ENCODE measurements at places on chromosomes 2 and 18.

DNA sequence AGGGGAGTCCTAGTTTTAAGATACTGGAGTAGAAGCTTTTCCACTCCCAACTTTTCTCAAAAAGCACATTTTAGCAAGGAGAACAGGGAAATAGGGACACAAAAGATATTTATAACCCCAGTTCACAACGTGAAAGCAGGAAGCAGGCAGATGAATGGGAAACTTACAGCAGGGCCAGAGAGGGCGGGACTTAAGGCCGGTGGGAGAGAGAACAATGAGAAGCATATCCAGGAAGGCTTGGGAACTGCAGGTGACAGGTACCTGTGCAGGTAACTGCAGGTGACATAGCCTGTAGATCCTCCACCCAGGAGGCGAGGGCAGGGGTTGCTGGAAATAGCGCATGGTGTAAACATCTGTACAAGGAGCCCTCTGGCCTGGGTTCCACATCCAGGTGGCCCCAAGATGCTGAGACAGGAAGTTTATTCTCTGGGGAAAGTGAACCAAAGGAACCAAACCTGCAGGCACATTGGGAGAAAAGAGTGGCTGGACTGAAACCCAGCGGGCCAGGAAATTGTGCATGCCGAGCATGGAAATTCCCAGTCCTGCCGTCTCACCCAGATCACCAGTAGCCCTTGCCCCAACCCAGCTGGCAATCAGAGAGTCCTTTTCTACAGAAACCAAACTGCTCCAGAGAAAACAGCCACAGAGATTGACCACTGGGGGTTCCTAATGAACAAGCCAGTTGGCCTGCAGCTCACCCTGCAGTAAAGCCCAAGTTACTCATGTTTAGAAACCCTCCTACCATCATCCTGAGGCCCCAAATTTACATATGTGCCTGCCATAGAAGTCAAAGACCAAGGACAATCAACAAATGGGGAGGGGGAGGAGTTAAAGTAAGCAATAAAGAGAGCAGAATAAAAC lies 24.3 kb upstream of the COL6A3 start:
- DNase-seq = no peak

DNA sequence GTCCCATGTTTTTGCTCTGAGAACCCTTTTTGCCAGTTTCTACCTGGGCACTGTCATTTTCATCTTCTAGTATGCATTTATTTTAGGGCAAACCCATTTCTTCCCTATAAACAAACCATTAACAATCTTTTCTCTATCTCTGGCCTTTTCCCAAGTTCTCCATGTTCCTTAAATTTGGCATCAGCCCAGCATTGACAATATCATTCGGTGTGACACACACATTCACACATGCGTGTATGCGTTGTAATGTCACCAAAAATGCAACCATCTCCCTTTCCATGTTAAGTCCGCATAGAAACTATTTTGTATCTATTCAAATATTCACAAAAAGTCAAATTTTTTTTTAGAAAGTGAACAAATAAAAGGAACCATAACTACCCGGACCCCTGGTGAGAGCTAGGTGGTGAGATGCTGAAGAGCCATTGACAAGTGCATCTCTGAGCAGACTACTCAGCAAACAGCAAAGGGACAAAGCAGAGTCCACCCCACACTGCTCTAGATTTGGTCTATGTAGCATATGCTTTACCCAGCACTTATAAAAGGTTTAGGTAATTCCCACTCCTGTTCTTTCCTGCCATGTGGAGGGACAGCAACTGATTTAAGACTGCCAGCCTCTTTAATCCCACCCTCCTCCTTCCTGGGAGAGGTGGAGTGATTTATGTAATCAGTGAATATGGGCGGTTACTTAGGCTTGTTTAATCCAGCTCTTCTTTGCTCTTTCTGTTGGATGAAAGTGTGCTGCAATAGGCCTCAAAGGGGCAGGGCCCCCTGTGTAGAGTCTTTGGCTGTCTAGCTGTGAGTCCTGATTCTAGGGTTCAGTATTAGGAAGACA lies 124.1 kb downstream of the METTL8 start:
- no peak for DNase-seq

DNA sequence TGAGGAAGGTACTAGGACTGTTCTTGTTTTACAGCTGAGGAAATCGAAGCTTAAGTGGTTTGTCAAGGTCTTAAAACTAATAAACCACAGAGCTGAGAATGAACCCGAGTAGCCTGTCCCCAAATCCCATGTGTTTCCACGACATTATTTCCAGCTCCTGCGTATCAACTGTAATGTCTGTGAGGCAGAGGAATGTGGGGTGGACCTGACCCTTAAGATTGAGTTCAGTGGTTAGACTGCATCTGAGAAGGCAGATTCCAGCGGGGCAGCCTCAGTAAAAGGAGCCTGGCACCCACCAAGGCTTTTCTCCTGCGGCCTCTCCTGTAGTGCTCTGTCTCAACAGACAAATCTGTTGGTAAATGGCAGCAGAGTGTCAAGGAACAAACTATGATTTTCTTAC lies 81.9 kb upstream of the TMEM178A start:
- no peak for DNase-seq

GRCh38 chr2:45869165-45869501 lies 217.7 kb downstream of the PRKCE start:
- DNase-seq = no peak

- no peak for DNase-seq
Measured at GRCh38 chr2:172251231-172251630, 148.5 kb upstream of the DLX2 start.

GRCh38 chr2:127348426-127349000 lies 39.3 kb downstream of the MAP3K2 start:
- DNase-seq = no peak

Measured in activated T-helper 9 cell treated with anti-CD3 and anti-CD28 coated beads, Interleukin-2, amount 50 U/mL, for 16 hours (primary cell).